ENCODE measurements at places on chromosomes 12 and 14.

GRCh38 chr14:31898838-31899528 is 178.1 kb upstream of the ARHGAP5 start:
- no peak for DNase-seq

DNA sequence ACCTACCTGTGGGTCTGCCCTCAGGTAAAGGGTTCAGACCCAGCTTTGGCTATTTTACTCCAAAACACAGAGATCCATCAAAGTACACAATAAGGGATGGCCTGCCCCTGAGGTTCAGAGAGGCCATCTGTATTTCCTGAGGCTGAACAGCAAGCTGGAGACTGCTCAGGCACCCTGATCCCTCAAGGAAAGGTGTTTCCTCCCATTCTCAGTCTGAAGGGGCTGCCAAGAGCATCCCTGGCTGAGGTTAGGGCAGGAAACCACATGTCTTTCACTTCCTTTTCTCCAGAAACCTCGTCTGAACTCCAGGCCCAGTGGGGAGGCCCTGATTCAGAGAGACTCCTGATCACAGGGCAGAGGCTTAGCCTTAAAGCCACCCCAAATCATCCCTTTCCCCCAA is 1.5 kb downstream of the RILPL1 start:
- no peak for DNase-seq

DNA sequence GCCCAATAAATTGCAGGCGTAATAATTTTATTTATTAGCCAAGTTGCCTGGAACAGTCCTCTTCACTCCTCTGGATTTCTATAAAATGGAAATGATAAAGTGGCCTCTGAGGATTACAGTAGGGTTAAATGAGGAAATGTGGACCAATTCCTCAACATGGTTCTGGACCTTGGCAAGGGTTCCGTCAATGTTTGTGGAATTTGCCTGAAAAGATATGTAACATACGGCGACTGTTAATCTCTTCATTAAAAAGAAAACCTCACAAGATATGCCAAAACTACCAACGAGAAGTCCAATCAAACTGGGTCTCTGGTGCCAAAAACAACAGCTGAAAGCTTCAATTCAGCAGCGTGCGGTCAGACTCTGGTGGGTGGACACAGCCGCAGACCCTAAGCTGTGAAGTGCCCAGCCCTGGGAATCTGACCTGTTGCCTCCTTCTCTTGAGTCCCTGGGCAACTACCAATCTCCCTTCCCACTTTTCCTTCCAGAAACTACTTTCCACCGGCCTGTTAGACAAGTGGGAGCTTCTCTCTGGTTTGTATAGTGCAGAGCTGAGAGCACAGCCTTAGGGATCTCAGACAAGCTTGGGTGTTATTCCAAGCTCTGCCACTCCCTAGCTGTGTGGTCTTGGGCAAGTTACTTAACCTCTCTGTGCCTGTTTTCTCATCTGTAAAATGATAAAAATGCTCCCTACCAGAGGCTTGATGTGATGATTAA is 190.5 kb upstream of the GSC start:
- no peak for DNase-seq

GRCh38 chr12:84689638-84690037 is 223.0 kb downstream of the SLC6A15 start:
- DNase-seq = no peak

- DNase-seq = no peak
Measured at GRCh38 chr12:10867381-10867780, 16.7 kb downstream of the PRH1 start.

DNA sequence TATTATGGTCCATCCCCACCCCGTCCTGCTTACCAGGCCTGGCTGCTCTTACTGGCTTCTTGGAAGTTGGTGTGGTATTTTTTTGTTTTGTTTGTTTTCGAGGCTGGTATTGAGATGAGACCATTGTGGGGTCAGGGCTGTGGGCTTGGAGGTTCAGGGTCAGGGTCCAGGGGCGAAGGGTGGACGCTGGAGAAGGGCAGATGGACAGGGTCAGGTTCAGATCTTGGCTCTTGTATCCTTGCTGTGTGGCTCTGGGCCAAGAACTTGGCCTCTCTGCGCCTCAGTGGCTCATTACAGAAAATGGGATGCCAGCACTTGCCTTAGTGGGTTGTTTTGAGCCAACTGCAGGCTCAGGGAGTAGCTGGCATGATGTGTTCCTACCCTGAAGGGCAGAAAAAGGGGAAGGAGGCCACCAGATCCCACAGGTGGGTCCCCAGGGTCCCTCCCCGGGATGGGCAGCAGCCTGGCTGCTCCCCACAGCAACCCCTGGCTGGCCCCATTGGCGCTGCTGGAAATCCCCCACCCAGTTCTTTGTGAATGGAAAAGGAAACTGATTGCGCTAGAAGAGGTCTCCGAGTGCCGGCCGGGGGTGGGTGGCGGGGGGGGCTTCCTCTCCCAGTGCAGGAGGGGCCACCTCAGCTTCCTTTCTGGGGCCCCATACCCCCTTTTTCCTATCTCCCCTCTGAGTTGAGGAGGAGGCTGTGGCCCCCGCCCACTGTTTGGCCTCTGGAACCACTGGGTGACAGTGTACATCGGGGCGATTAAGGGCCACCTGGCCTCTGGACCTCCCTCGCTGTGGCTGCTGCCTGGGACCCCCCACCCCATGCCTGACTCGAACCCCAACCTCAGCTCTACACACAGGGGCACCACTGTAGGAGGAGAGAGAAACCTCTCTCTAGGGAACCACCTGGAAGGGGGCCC is 25.0 kb downstream of the SH2B3 start:
- DNase-seq = no peak

GRCh38 chr14:61565836-61566536 is 129.3 kb upstream of the HIF1A start:
- DNase-seq = no peak

- DNase-seq = no peak
Measured at GRCh38 chr12:119673634-119674033, 5.7 kb downstream of the PRKAB1 start.

- peak; percentile 48 for DNase-seq
Measured at GRCh38 chr14:34872822-34873588, 2.2 kb downstream of the BAZ1A start.

GRCh38 chr14:91867316-91867988 is at the start of gene TC2N:
TC2N (minus strand) TSS chr14:91867536; CDS start chr14:91813769, 53,767 bp downstream.
- DNase-seq = no peak

DNA sequence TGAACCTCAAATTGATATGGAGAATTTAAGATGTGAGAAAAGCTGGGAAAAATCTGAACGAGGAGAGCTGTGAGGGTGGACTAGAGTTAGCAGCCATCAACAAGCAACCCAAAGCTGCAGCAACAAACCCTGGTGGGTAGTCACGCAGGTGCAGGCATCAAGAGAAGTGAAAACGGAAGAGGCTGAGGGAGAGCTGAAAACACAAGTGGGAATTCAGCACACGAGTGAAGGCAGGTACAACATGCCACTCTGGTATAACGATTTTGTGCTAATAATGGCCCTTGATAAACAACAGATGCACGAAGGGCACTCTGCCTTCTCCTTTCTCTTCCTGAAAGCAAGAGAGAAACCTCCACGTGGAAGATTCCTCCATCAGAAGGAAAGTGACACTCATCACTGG is 11.5 kb downstream of the TCL1B start:
- DNase-seq = no peak

- no peak for DNase-seq
Measured at GRCh38 chr12:71216725-71217579, 59.2 kb upstream of the TSPAN8 start.

DNA sequence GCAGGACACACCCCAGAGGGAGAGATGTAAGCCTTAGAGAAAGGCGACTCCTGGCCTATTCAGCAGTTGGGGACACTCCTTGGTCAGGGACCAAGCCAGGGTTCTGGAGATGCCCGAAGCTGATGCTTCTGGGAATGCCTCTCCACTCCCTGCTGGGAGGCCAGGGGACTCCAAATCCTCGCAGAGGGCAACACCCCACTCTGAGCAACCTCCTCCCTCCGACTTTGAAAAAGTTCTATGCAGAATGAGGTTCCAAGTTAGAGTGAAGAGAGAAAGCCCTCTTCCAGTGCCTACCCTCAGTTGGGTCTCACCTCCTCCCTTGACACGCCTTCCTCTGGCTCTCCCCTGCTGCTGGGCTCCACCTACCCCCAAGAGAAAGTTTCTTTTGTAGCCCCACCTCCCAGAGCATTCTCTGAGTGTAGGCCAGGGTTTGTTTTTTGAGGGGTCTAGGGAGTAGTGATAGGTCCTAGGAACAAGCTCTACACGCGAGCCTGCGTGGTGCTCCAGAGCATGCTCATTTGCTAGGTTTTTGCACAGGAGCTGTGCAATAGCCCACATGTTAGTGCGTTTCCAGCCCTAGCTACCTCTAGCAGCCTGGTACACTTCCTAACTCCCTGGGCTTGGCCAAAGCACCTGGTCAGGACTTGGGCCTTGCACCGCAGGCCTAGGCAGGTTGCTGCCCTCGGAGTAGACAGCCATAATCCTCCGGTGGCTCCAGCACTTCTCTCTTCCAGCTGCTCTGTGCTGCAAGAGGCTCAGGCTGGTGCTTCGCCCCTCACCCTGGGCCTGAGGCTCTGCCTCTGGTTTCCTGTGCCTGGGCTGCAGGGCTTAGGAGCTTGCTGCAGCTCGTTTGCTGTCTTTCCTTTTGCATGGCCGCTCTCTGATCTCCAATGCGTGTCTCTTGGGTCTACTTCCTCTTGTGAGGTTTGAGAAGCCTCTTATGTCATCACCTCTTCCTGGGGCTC is 590 bp upstream of the CEBPE start:
- no peak for DNase-seq

- no peak for DNase-seq
Measured at GRCh38 chr14:89284333-89285058, 132.5 kb downstream of the FOXN3 start.

GRCh38 chr12:75571204-75571603 is 59.8 kb upstream of the KRR1 start:
- DNase-seq = no peak

GRCh38 chr14:68518166-68518565 is 274.7 kb downstream of the ZFP36L1 start:
- DNase-seq = no peak
